Smooth muscle cell of the brain vasculature (primary cell): ENCODE measurements at places on chromosomes 16 and 17.

DNA sequence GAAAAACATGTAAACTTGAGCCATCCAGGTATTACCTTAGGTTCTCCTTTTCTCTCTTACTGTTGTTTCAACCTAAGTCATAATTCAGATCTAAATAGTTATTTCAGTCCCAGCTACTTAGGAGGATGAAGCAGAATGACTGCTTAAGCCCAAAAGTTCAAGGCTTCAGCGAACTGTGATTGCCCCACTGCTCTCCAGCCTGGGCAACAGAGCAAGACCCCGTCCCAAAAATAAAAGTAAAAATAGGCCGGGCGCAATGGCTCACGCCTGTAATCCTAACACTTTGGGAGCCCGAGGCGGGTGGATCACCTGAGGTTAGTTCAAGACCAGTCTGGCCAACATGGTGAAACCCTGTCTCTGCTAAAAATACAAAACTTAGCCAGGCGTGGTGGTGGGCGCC lies 9.6 kb downstream of the MEIOB start:
- no peak for DNase-seq

DNA sequence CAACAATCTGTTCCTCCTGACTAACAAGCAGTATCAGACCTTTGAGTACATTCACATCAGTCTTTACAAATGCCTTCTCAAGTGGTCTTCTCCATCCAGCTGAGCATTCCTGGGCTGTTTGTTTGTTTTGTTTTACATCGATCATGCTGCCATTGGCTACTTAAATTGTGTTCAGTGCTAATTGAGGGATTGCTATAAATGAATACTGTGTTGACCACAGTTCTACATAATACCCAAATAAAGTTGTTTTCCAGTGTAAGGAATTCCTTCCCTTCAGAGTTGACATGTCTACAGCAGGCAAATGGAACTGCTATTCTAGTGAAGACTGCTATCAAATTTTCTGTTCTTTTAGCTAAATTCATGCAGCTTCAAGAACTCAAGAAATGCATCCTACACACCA lies 3.2 kb downstream of the CDH8 start:
- no peak for DNase-seq

- DNase-seq = no peak
These were observed 1.4 kb upstream of the SPHK1 start for GRCh38 chr17:76382803-76383545.

- no peak for DNase-seq
These were observed 15.2 kb downstream of the GSG1L2 start for GRCh38 chr17:9806699-9807098.

GRCh38 chr17:34755371-34755770 lies 176.0 kb downstream of the TMEM132E start:
- no peak for DNase-seq

- DNase-seq = no peak
These were observed 338.0 kb downstream of the SLC39A11 start for GRCh38 chr17:72754513-72754912.

DNA sequence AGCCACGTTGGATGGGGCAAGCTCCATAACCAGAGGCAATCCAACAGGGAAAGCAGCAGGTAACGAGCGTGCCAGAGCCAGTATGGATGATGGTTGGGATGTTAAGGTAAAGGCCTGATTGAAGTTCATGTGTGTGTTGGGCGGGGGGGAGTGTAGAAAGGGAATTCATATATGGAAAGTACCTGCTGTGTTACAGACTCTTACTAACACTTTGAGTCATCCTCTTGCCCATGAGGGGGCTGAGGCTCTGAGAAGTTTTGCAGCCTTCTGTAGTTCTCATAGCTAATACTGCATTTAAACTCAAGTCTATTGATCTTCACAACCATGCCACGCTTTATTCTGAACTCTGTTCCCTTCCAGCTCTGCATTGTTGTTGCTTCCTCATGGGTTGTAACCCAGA lies 28.5 kb downstream of the SYCE1L start:
- DNase-seq = no peak

- no peak for DNase-seq
These were observed 28.2 kb downstream of the CRAMP1 start for GRCh38 chr16:1640261-1640941.

GRCh38 chr16:6600167-6600566 lies 732.5 kb upstream of the RBFOX1 start:
- DNase-seq = no peak

DNA sequence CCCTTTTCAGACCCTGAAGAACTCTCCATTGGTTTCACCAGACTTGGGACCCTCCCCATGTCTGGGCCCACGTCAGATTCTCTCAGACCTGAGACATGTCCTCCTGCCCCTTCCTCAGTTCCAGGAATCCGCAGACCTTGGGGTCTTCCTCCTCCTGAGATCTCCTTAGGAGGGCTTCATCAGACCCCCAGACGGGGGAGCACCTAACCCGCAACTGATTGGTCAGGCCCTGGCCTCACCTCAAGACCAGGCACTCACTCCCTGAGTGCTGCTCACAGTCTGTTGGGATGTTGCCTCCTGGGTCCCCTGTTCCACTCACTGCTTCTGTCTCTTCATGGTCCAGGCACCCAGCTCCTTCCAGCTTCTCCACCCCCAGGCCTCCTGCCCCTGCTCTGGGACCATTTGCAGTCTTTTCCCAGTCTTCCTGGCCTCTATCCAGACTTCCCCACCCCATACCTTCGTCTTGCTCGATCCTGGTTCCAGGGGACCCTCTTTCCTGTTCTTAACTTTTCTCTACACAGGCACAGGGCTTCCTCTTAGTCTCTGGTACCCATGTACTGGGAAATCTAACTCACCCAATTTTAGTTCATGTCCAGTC lies 1.2 kb downstream of the GID4 start:
- DNase-seq = no peak

DNA sequence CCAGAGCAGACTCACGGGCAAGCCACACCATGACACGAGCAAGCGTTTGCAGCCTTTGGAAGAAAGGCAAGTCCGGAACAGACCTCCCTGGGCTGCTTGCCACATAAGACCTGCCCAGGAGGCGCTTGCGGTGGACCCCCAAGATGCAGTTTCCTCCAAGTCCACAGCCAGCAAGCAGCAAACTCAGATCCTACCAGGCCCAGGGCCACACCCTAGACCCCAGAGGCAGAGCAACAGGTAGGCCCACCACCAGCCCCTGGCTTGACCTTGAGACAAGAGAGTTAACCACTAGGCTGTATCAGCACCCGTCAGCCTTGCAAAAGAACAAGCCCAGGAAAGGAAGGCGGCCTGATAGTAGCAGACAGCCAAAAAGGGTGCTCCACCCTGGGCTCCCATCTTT lies 2.3 kb downstream of the FAAP100 start:
- DNase-seq = no peak

DNA sequence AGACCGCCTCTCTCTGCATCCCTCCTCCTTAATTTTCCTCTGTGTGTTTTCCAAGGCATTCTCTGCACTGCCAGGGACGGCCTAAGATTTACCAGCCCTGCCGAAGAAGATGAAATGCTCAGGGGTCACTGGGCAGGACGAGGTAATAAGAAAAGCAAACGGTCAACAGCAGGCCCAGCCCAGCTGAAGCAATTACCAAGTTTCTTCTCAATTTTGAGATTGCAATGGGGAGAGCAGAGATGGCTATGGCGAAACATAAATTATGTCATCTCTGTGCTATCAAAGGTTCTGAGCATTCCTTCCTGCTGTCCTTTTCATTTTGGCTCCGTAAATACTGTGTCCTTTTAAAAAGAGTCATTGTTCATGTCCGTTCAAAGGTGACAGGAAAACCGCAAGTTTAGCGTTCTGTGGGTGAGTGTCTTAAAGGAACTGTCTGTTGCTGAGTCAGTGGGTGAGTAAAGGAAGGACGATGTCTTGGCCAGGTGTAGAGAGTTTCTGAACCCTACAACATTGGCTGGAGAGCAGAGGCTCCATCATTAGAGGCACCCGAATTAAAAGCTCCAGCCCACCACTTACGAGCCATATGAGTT lies 753.9 kb upstream of the EEF2KMT start:
- DNase-seq = no peak

DNA sequence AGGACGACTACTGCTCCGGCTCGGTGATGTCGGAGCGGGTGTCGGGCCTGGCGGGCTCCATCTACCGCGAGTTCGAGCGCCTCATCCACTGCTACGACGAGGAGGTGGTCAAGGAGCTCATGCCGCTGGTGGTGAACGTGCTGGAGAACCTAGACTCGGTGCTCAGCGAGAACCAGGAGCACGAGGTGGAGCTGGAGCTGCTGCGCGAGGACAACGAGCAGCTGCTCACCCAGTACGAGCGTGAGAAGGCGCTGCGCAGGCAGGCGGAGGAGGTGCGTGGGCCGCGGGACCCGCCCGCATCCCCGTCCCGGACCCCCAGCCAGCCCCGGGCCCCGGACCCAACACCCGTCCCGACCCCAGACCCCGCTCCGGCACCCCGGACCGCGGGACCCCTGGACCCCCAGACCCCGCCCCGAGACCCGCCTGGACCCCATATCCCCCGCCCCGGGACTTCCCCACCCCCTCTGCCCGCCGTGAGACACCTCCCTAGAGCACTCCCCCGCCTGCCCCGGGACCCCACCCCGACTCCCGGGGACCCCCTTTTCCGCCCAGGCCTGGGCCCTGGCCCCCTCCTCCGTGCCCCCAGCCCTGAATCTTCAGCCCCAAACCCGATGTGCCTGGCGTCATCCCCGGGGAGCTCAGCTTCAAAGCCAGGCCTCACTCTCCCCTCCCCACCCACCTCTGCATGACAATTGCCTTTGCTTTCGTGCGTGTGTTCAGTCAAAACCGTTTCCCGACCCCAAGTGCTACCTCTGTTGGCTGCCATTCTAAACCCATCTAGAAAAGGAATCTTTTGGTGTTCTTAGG lies 594 bp downstream of the MAPK8IP3 start:
- no peak for DNase-seq

DNA sequence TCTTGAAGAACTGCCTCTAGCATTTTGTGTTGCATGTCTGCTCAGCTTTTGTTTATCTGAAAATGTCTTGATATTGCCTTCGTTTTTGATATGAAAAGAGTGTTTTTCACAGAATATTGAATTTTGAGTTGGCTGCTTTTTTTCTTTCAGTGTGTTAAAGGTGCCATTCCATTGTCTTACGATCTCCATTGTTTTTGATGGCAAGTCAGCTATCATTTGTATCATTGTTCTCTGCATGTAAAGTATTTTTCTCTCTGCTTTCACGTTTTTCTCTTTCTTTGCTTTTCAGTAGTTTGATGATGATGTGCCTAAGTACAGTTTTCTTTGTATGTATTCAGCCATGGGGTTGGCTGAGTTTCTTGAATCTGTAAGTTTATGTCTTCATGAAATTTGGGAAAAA lies 57.0 kb downstream of the AIPL1 start:
- DNase-seq = no peak

GRCh38 chr16:72835086-72835485 lies 212.8 kb downstream of the ZFHX3 start:
- DNase-seq = no peak

DNA sequence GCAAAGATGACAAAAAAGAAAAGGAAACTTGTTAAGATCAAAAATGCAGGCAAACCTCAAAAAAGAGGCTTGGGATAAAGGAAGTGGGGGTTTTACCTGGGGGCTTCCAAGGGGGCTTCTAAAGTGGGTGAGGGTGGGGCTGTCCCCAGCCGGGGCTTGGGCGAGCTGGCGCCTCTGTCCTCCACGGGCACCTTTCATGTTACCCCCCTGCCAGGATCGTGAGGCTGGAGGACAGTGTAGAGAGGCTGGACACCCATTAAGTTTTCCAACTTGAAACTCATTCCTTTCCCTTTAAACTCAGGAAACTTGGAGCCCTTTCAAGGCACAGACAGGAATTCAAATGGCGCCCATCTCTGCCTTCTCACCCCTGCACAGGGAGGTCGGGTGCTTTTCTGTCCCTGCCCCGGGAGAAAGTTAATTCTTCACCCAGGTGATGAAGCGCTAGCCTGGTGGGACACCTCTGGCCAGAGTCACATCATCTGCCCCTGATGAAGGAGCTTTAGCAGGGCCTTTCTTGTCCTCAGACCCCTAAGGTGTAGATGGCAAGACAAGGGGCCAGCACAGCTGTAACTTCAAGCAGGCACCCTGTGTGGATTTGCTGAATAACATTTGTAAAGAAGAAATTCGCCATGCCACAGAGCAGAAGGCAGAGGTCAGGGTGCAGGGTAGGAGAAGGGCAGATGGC lies 87.3 kb downstream of the C16orf78 start:
- no peak for DNase-seq
